ENCODE measurements at places on chromosomes 13 and 19.

DNA sequence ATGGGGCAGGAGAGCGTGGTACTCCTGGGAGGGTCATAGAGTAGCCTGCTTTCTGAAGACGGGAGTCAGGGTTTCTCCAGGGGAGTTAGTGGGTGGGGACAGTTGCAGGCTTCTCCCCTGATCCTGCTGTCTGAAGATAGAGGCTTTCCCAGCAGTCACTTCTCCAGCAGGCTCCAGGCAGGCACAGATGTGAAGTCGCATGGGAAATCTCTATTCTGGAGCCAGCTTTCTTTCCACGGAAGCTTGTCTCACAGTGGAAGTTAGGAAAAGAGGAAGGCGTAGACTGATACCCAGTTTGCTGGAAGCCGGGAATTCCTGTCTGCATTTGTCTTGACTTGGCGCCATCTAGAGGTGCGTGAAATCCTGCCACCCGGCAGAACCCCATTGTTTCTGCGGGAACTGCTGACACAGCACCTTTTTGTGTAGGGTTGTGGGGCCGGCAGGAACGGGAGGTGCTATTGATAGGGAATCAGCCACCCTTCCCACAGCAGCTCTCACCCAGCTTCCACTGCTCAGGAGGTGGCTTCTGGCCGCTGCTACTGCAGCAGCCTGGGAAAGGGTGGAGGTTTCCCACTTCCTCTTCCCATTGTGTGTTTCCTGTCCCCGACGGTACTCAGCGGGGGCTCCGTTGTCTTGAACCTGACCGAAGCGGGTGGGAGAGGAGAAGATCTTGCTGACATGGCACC, 28.5 kb upstream of the NPAS1 start:
- peak; percentile 82 for DNase-seq
- peak overlapping the region; percentile 84 for H3K4me3 ChIP-seq
- peaks cover 7% of the 10 kb centered on the region for H3K27me3 ChIP-seq
- H3K27ac ChIP-seq = peak overlapping the region; percentile 97

DNA sequence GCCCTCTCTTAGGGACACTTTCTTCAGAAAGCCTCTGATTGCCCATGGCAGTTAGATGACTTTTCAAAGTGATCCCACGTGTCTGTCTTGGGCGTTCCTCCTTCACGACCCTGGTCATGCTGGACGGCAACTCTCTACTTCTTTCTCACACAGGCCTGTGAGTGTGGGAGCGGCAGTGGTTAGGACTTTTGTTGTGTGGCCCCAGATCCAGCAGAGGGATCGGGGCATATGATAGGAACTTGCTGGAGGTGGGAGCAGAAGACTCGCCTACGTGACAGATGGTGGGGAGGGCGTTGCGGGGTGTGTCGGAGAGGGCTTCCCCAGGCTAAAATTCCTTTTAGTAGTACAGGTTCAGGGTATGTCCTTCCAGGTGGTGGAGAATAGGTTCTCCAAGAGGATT, 289.5 kb upstream of the MAB21L1 start:
- H3K27me3 ChIP-seq = peaks cover 2% of the 10 kb centered on the region
- H3K4me1 ChIP-seq = peaks cover 4% of the 10 kb centered on the region
- no peak overlapping the region for H3K4me3 ChIP-seq
- H3K36me3 ChIP-seq = no peaks in the 10 kb centered on the region

- peaks cover 3% of the 10 kb centered on the region for H3K36me3 ChIP-seq
- H3K4me3 ChIP-seq = no peak overlapping the region
- H3K27ac ChIP-seq = no peak overlapping the region
Measured at GRCh38 chr19:35522745-35523327, 5.3 kb downstream of the SBSN start.

DNA sequence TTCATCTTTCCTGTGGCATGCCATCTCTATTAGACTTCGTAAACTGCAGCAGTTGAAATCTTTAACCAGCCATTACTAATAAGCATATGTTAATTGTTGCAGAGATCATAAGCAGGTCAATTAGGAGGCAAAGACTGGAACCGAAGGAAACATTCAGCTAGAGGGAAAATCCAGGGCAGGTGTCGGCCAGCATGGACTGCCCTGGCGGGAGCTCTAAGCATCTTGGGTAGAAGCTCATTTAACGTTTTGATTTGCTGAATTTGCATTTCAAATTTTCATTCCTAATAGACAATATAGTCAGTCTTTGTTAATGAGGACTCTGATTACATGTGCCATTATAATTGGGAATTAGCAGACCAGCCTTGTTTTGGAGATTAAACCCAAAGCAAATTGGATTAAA, 238.6 kb downstream of the POU4F1 start:
- no peaks in the 10 kb centered on the region for H3K36me3 ChIP-seq
- no peaks in the 10 kb centered on the region for H3K27me3 ChIP-seq
- H3K4me1 ChIP-seq = no peaks in the 10 kb centered on the region
- no peak overlapping the region for H3K4me3 ChIP-seq
- no peak for DNase-seq

DNA sequence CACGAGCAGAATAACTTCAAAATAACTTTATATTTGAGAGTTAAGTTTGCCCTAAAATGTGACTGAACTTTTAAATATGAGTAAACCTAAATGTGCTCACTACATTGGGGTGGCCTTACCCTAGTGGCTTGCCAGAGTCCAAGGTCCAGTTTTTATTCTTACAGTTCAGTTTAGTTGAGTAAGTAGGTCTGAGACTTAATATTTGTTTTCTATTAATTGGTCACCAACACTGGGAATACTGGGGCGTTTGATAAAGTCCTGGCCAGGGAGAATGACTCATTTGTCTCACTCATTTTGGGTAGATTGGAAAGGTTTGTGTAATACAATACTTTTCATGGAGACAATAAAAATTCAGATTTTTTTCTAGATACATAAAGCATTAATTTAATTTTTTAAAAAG, 127.8 kb upstream of the SPATA13 start:
- DNase-seq = no peak
- H3K4me1 ChIP-seq = peaks cover 5% of the 10 kb centered on the region
- H3K36me3 ChIP-seq = no peaks in the 10 kb centered on the region
- H3K4me3 ChIP-seq = no peak overlapping the region
- H3K27me3 ChIP-seq = peaks cover 2% of the 10 kb centered on the region

DNA sequence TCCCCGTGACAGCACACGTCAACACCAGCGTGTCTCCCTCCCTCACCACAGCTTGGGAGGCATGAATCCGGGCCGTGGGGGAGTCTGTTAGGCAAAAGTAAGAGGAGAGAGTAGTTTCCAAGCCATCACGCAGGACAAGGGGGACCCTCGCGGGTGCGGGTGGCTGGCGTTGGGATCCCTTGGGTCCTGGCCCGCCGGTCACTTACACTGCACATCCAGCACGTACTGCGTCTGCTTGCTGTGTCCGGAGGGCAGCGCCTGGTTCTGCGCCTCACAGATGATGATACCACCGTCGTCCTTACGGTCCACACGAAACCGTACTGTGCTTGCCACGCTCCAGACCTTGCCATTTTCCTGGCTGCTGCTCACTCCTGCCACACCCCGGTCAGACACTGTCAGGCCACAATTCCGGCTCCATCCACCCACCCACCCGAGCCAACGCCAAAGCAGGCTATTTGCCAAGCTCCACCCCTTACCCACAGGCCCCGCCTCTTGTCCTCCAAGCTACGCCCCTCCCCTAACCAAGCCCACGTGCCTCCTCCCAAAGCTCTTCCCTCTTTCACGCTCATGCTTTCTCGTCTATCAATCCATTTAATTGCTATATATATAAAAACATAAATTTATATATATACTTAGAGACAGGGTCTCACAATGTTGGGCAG, 6.6 kb upstream of the ZNF428 start:
- H3K27me3 ChIP-seq = peaks cover 3% of the 10 kb centered on the region
- H3K27ac ChIP-seq = no peak overlapping the region
- peaks cover 12% of the 10 kb centered on the region for H3K36me3 ChIP-seq
- peaks cover 3% of the 10 kb centered on the region for H3K4me1 ChIP-seq

DNA sequence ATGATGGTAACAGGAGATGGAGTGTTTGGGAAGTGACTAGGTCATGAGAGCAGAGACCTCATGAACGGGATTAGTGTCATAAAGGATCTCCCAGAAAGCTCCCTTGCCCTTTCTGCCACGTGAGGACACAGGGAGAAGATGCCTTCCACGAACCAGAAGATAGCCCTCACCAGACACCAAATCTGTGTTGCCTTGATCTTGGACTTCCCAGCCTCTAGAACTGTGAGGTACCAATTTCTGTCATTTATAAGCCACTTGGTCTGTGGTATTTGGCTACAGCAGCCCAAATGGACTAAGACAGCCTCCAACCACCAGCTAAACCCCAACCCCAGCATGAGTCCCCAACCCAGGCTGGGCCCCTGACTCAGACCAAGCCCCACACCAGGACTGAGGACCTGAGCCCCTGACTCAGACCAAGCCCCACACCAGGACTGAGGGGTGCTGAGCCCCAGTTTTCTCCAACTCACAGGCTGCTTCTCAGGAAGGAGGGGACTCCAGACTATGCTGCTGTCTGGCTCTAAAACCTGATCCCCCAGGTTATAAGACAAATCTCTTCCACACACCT, 54.1 kb downstream of the PTPRS start:
- no peak overlapping the region for H3K27ac ChIP-seq
- H3K36me3 ChIP-seq = peaks cover 6% of the 10 kb centered on the region
- H3K27me3 ChIP-seq = peaks cover 19% of the 10 kb centered on the region
- no peak for DNase-seq
- peak overlapping the region; percentile 11 for H3K4me3 ChIP-seq

DNA sequence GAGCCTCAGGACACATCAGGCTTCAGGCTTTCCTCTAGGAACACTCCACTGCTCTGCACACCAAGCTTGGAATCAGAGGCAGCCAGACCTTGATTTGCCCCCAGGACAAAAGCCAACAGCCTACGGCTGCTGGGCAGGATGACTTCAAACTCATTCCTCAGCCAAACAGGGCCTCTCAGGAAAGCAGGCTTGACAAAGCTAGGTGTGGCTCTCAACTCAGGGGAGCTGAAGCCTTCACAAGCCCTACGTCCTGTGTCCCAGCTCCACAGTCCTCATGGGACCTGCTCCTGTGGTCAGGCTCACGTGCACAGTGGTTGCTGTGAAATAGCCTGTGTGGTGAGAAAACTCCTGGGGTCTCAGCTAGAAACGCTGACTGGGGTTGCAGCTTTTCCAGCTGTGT, 398.9 kb upstream of the ZNF507 start:
- no peaks in the 10 kb centered on the region for H3K36me3 ChIP-seq
- no peak overlapping the region for H3K4me3 ChIP-seq
- H3K27ac ChIP-seq = no peak overlapping the region
- H3K27me3 ChIP-seq = no peaks in the 10 kb centered on the region
- DNase-seq = no peak
- no peaks in the 10 kb centered on the region for H3K4me1 ChIP-seq

GRCh38 chr13:50720861-50721671, 122.4 kb downstream of the DLEU7 start:
- no peaks in the 10 kb centered on the region for H3K4me1 ChIP-seq
- no peak overlapping the region for H3K27ac ChIP-seq
- H3K36me3 ChIP-seq = no peaks in the 10 kb centered on the region

DNA sequence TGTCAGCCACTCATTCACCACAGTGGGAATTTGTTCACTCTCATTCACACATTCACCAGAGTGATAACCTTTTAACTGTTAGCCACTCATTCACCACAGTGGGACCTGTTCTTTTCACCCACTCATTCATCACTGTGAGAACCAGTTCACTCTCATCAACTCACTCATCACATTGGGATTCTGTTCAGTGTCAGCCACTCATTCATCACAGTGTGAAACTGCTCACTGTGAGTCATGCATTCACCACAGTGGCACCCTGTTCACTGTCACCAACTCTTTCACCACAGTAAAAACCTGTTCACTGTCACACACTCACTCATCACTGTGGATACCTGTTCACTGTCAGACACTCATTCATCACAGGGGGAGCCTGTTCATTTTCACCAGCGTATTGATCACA, 43.5 kb upstream of the ZNF85 start:
- no peak overlapping the region for H3K4me3 ChIP-seq
- H3K27me3 ChIP-seq = peaks cover 34% of the 10 kb centered on the region
- no peak for DNase-seq
- no peaks in the 10 kb centered on the region for H3K4me1 ChIP-seq
- H3K36me3 ChIP-seq = peaks cover 93% of the 10 kb centered on the region
- H3K27ac ChIP-seq = no peak overlapping the region

DNA sequence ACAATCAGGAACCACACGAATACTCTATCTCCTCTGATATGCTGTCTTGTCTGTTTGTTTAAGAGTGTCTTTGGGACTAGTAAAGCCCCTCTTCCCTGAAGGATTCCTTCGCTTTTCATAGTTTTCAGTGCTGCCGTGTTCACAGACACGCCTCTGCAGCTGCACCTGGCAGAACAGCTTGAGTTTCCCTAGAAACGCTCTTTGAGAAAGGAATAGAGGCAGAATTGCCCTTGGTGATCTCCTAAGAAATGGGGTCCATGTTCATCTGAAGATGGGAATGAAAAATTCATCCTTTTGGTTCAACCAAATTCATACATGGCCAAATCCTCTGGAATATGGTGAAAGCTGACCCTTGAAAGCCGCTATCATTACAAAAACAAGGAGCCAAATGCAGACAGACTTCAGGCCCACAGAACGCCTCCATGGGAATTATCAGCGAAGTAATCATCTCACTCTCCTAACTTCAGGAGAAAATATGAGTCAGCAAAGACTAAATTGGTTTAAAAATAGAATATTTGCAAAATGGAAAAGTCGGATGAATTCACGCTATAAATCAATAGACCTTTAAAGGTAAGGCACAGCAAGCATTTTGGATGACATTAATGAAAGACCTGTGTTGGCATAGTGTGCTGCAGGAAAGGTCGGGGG, 5.5 kb downstream of the SACS start:
- DNase-seq = no peak
- H3K36me3 ChIP-seq = no peaks in the 10 kb centered on the region
- H3K27me3 ChIP-seq = peaks cover 4% of the 10 kb centered on the region
- peaks cover 2% of the 10 kb centered on the region for H3K4me1 ChIP-seq

DNA sequence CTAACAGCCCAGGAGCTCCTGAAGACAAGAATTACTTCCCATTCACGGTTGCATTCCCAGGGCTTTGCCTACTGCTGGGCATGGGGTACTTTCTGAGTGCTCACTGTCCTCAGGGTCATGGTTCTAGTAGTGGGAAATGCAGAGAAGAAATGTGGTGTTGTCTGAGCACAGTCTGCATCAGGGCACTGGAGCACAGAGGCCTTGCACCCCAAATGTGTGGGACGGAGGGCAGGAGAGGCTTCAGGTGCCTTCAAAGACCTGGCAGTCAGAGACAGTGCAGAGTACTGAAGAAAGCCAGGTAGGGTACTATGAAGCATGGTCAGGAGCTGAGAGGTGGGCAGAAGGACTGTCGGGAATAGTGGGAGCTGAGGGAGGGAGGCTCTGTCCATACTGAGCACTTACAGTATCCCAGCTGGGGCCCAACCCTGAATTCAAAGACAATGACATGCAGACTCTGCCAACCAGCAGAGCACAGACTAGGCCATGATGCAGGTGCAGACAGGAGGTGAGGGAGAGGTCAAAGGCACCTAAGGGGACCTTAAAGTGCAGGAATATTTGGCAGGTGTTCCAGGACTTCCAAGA, 144.4 kb downstream of the USP12 start:
- H3K36me3 ChIP-seq = no peaks in the 10 kb centered on the region
- H3K4me3 ChIP-seq = peak overlapping the region; percentile 10
- peaks cover 7% of the 10 kb centered on the region for H3K27me3 ChIP-seq
- DNase-seq = no peak
- H3K4me1 ChIP-seq = no peaks in the 10 kb centered on the region

Measured in endothelial cell (in vitro differentiated cells).